ENCODE measurements at places on chromosomes 7 and 10. TPM values are rescaled to one million over a fixed set of nuclear protein-coding genes. Genes with fewer than 3 reads are reported as not detected.
A peak's percentile ranks its signal among the peaks of the same experiment; 100 is the strongest.

- no peak overlapping the region for H3K4me3 ChIP-seq
- no peaks in the 10 kb centered on the region for H3K27me3 ChIP-seq
- H3K27ac ChIP-seq, result no peak overlapping the region
- no peak for DNase-seq
Observed at GRCh38 chr10:124409696-124410095, 9.0 kb downstream of the OAT start.

GRCh38 chr10:124601431-124602120, 140.0 kb downstream of the LHPP start:
- H3K4me1 ChIP-seq, result no peaks in the 10 kb centered on the region
- no peaks in the 10 kb centered on the region for H3K36me3 ChIP-seq
- H3K27ac ChIP-seq, result no peak overlapping the region
- no peaks in the 10 kb centered on the region for H3K27me3 ChIP-seq

- H3K4me1 ChIP-seq, result no peaks in the 10 kb centered on the region
- H3K27ac ChIP-seq, result no peak overlapping the region
- no peak for DNase-seq
- peaks cover 25% of the 10 kb centered on the region for H3K36me3 ChIP-seq
- no peaks in the 10 kb centered on the region for H3K27me3 ChIP-seq
Observed at GRCh38 chr10:62098278-62099121, 170.1 kb downstream of the RTKN2 start.

DNA sequence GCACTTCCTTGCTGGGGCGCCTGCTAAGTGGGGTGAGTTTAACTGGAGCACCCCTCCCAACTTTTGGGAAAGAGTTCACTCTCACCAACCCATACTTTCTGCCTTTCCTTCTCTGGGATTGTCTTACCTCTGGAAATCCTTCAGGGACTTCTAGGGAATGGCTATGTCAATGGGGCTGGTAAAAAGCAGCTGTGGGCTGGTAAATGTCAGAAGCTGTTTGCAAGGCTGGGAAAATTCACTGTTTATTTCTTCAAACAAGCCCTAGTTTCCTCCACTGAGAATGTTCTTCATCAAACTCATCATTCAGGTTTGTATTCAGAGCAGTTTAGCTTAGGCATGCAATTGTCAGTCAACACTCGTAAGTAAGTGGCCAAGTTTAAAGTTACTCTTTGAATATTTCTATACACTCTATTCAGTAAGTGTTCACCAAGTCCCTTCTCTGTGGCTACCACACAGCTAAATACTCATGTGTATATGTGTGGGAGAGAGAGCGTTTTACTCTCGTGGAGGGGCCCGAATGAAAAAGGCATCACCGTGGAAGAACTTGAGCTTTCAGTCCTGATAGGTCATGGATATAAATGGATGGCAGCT, 654.8 kb downstream of the LRMDA start:
- H3K36me3 ChIP-seq, result no peaks in the 10 kb centered on the region
- no peaks in the 10 kb centered on the region for H3K4me1 ChIP-seq
- H3K4me3 ChIP-seq, result no peak overlapping the region
- H3K27me3 ChIP-seq, result no peaks in the 10 kb centered on the region

GRCh38 chr10:11057994-11058393, 40.3 kb downstream of the CELF2 start:
- H3K4me3 ChIP-seq, result no peak overlapping the region
- no peaks in the 10 kb centered on the region for H3K27me3 ChIP-seq
- H3K4me1 ChIP-seq, result no peaks in the 10 kb centered on the region
- DNase-seq, result no peak

GRCh38 chr7:135206941-135207391, 4.4 kb downstream of the WDR91 start:
- H3K36me3 ChIP-seq, result peaks cover 13% of the 10 kb centered on the region
- DNase-seq, result no peak
- H3K27ac ChIP-seq, result no peak overlapping the region
- H3K4me3 ChIP-seq, result no peak overlapping the region
- no peaks in the 10 kb centered on the region for H3K4me1 ChIP-seq
- no peaks in the 10 kb centered on the region for H3K27me3 ChIP-seq

Gene MYOZ1
- polyA plus RNA-seq, result 0.26 TPM

DNA sequence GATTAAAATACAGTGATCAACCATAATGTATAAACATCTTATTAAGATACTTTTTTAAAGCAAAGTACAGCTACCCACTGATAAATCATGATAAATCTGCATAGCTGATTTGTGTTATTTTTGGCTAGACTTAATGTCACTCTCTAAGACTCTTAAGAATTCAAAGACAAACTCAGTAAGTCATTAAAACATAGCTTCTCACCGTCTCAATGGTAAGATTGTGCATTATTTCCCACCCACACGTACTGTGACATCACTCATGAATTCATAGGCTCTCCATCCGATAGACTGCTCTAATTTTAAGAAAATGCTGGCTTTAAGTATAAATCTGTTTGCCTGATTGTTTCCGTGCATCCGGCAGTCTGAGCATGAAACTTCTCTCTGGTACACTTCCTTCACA, 266.1 kb downstream of the GLI3 start:
- H3K27ac ChIP-seq, result no peak overlapping the region
- no peaks in the 10 kb centered on the region for H3K4me1 ChIP-seq
- H3K4me3 ChIP-seq, result no peak overlapping the region
- peaks cover 44% of the 10 kb centered on the region for H3K27me3 ChIP-seq
- no peak for DNase-seq
- H3K36me3 ChIP-seq, result no peaks in the 10 kb centered on the region

DNA sequence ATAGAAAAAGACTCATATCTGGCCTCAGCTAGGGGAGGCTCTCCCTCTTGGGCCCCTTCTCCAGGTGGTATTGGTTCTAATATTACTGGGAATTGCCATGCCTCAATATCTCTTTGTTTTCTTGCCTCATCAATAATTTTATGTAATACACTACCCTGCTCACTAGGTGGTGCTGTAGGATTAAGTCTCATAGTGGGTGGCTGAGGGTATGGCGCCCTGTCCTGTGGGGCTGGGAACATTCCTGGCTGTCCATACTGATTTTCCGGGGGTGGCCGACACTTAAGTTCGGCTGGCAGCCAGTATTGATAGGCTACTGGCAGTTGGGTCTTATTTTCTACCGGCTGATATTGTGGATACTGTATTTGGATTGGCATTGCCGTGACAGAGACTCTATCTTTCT, 9.0 kb upstream of the TAS2R3 start:
- H3K27me3 ChIP-seq, result no peaks in the 10 kb centered on the region
- H3K36me3 ChIP-seq, result peaks cover 84% of the 10 kb centered on the region
- H3K4me1 ChIP-seq, result no peaks in the 10 kb centered on the region

DNA sequence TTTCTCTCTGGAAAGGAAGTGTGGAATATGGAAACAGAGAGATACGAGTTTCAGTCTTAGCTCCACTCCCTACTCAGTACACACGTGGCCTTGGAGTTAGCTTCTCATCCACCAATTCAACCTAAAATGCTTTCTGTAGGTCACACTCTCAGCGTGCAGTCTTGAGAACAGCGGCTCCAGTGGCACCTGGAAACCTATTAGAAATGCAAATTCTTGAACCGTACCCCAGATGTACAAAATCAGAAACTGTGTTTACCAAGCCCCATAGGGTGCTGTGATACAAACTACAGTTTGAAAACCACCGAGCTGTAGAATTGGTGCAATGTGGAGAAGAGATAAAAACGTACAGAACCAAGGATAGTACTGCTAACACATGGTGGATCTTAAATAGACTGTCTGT, 91.1 kb upstream of the SP4 start:
- H3K4me1 ChIP-seq, result no peaks in the 10 kb centered on the region
- no peak overlapping the region for H3K27ac ChIP-seq
- H3K36me3 ChIP-seq, result no peaks in the 10 kb centered on the region
- DNase-seq, result no peak
- H3K27me3 ChIP-seq, result peaks cover 10% of the 10 kb centered on the region

Gene ABCC2
- 0.48 TPM for polyA plus RNA-seq

Gene TSPAN12
- polyA plus RNA-seq, result not detected

DNA sequence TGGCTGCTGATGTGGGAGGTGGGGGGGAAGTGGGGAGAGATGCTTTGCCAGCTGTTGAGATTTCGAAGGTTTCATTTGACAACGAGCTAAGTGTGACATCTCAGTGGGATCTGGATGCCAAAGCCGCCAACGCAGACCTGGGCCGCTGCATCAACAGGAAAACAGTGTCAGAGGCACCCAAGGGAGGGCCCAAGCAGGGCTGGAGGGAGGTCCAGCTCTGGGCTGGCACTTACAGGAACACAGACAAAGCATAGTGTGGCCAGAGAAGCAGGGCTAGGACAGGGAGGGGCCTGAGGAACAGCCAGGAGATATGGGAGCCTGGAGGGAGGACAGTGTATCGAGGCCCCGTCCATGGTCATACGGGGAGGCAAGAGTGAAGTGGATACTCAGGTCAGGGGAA, 73.1 kb downstream of the GTF2IRD1 start:
- H3K27me3 ChIP-seq, result no peaks in the 10 kb centered on the region
- no peak overlapping the region for H3K4me3 ChIP-seq
- H3K36me3 ChIP-seq, result peaks cover under 1% of the 10 kb centered on the region
- DNase-seq, result no peak
- H3K4me1 ChIP-seq, result no peaks in the 10 kb centered on the region

Gene WNT8B
- 0.28 TPM for polyA plus RNA-seq

DNA sequence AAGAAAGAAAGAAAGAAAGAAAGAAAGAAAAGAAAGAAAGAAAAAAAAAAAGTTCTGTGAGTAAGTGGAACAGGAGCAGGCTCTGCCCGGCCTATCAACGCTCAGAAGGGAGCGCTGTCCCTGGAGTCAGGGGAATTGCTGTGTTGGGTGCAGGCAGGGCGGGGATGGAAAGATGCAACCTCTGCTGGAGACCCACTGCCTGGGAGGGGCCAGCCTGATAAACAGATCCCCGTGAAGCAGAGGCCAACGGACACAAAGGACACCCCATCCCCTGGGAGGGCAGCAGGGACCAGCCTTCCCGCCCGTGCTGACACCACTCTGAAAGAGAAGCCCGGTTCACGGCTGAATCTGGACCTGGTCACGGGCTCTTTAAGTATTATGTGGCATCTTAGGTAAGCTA, 54.5 kb downstream of the TCERG1L start:
- peaks cover 10% of the 10 kb centered on the region for H3K4me1 ChIP-seq
- DNase-seq, result no peak
- no peak overlapping the region for H3K27ac ChIP-seq
- no peak overlapping the region for H3K4me3 ChIP-seq

- peak; percentile 1 for DNase-seq
- H3K27me3 ChIP-seq, result no peaks in the 10 kb centered on the region
- no peak overlapping the region for H3K27ac ChIP-seq
- H3K4me3 ChIP-seq, result no peak overlapping the region
Observed at GRCh38 chr10:108783897-108784296, 1139.4 kb downstream of the XPNPEP1 start.

DNA sequence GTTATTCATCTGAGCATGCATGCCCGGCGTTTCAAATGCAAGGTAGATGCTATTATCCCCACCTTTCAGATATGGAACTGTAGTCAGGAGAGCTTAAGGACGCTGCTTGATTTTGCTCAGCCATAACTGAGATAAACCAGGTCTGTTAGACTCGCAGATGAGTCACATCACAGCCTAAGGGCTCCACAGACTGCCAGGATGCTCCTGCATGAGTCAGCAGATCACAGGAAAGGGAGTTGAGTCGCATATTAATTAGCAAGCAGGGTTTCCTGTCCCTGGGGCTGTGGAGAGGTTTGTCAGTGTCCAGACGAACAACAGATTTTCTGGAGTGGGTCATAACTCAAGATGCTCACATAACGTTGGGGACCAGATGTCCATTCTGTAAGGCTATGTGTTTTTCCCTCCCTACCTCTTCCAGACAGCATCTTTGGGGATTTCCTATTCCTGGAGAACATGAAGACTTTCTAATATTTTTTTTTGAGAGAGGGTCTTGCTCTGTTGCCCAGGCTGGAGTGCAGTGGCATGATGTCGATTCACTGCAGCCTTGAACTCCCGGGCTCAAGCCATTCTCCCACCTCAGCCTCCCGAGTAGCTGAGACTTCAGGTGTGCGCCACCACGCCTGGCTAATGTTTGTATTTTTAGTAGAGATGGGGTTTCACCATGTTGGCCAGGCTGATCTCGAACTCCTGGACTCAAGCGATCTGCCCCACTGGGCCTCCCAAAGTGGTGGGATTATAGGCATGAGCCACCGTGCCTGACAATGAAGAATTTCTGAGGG, 36.7 kb downstream of the PFKFB3 start:
- H3K4me1 ChIP-seq, result peaks cover 6% of the 10 kb centered on the region
- no peaks in the 10 kb centered on the region for H3K27me3 ChIP-seq
- no peak overlapping the region for H3K4me3 ChIP-seq
- H3K27ac ChIP-seq, result peak overlapping the region; percentile 66
- peaks cover 18% of the 10 kb centered on the region for H3K36me3 ChIP-seq

DNA sequence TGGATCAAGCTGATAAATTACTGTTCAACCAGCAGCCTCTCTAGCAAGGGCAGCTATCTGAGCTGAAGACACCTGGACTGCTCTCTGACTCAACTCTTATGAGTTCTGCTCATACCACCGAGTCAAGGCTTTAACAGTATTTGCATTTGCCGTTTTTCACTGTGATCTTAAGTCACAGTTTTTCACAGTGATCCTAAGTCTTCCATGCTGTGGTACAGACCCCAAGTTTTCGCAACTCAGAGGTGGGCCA, 31.3 kb downstream of the PIP4K2A start:
- H3K27me3 ChIP-seq, result no peaks in the 10 kb centered on the region
- peak overlapping the region; percentile 69 for H3K27ac ChIP-seq
- H3K4me1 ChIP-seq, result peaks cover 26% of the 10 kb centered on the region
- H3K4me3 ChIP-seq, result no peak overlapping the region
- no peaks in the 10 kb centered on the region for H3K36me3 ChIP-seq

Gene ERCC6
- polyA plus RNA-seq, result 6.2 TPM

Gene MET
- 38.7 TPM for polyA plus RNA-seq

- no peak overlapping the region for H3K4me3 ChIP-seq
- no peak overlapping the region for H3K27ac ChIP-seq
- no peaks in the 10 kb centered on the region for H3K36me3 ChIP-seq
Observed at GRCh38 chr7:153858355-153858754, 193.8 kb upstream of the DPP6 start.

DNA sequence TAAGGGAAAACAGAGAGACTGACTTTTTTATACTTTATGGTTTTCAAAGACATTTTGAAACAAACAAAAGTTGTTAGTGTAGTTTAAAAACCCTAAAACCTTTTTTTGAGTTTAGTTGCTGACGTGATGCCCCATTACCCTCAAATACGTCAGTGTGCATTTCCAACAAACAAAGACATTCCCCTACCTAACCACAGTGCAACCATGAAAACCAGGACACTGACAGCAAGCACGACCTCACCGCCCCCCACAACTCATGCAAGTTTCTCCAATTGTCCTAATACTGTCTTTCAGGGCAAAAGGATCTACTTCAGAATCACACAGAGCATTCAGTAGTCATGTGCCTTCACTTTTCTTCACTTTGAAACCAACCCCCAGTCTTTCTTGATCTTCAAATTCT, 75.0 kb downstream of the WNT2 start:
- no peak for DNase-seq
- no peak overlapping the region for H3K4me3 ChIP-seq
- no peak overlapping the region for H3K27ac ChIP-seq
- H3K4me1 ChIP-seq, result no peaks in the 10 kb centered on the region
- H3K36me3 ChIP-seq, result no peaks in the 10 kb centered on the region
